Activated CD8-positive, alpha-beta memory T cell treated with anti-CD3 and anti-CD28 coated beads, Interleukin-2, amount 10 ng/mL, durations not matched to agents 7 days and 5 days (primary cell): ENCODE measurements at places on chromosomes 1 and 21.

DNA sequence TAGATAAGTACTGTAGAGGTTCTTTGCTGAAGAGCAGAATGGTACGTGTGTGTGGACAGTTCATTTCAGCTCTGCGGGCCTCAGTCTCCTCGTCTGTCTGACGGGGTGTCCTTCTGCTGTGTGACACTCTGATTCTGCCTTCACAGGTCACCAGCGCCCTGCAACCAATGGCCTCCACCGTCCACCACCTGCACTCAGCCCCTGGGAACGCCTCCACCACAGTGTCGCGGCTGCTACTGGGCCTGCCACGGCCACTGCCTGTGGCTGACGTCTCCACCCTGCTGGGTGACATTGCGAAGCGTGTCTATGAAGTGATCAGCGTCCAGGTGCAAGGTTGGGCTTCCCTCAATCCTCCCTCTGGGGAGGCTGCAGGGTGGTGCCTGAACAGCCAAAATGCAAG lies 17.0 kb downstream of the UMODL1 start:
- no peak for DNase-seq

- no peak for DNase-seq
Measured at GRCh38 chr21:29155118-29155932, 24.9 kb downstream of the MAP3K7CL start.

GRCh38 chr1:114097109-114097508 lies 56.6 kb downstream of the SYT6 start:
- no peak for DNase-seq

DNA sequence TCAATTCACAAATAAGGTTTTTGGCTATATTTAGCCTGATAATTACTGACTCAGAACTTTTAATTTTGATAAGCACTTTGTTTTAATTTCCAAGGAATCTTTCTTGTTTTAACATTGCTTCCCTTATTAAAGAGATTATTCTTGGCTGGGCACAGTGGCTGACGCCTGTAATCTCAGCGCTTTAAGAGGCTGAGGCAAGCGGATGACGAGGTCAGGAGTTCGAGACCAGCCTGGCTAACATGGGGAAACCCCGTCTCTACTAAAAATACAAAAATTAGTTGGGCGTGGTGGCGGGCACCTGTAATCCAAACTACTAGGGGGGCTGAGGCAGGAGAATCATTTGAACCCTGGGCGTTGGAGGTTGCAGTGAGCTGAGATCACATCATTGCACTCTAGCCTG lies 13.8 kb downstream of the ALG14 start:
- DNase-seq = no peak

GRCh38 chr1:35637401-35637809 lies 3.9 kb downstream of the PSMB2 start:
- DNase-seq = no peak

DNA sequence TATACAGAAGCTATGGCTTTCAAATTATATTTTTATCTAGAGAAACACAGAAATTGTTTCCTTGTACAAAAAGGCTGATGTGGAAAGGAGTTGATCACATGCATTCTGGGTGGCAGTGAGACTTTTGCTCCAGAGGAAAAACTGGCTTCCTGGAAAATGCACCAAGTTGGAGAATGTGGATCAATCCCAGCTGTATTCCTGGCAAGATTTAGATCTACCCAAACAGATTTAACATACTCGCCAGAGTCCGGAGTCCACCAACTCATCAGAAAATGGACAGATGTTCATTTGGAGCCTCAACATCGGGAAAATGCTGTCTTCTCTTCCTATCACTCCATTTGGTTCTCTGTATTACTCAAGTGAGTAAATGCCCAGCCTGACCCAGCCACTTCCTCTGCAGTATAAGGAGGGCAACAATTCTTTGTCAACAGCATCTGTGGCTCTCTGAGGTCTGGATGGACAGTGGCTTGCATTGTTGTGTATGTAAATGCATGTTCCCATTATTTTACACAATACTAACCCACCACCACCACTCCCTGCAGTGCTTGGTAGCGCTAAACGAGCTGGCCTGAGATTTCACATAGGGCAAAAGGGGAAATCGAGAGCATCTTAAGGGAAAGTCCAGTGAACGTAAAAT lies 226.2 kb upstream of the IRF2BP2 start:
- no peak for DNase-seq

GRCh38 chr1:238752327-238752726 lies 634.0 kb upstream of the CHRM3 start:
- DNase-seq = no peak

DNA sequence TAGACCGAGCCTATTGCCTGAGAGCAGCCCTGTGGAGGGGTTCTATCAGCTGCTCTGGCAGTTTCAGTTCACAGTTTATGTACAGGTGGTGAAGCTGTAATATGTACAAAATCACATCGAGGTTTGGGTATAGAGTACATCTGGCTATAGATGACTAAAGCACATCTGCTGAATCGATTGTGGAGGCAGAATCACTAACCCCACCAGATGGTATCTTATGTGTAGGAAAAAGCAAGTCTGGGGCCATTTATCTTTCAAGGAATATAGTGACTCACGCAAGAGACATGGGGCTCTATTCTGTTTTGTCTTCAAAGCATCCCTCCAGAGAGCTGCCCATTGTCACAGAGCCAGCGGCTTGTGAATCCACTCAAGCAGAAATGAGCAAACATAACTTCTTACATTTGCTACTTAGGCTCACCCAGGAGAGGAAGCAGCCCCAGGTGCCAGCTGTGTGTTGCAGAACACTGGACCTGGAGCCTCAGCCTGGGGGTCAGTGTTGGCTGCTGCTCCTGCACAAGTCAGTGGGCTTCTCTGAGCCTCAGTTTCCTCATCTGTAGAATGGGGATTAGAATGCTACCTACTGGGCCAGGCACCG lies 21.3 kb downstream of the MIIP start:
- DNase-seq = no peak

- DNase-seq = peak; percentile 63
Measured at GRCh38 chr1:230212405-230212936, 145.4 kb downstream of the GALNT2 start.

GRCh38 chr1:24331961-24332673 lies 13.0 kb downstream of the GRHL3 start:
- DNase-seq = no peak

DNA sequence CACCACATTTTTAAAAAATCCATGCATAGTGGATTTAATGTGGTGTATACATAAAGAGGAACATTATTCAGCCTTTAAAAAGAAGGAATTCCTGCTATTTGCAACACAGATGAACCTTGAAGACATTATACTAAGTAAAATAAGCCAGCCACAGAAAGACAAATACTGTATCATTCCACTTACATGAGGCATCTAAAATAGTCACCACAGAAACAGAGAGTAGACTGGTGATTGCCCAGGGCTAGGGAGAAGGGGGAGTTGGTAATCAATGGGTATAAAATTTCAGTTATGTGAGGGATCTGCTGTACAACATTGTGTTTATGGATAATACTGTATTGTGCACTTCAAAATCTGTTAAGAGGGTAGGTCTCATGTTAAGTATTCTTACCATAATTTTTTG lies 10.0 kb downstream of the FAM163A start:
- DNase-seq = no peak

DNA sequence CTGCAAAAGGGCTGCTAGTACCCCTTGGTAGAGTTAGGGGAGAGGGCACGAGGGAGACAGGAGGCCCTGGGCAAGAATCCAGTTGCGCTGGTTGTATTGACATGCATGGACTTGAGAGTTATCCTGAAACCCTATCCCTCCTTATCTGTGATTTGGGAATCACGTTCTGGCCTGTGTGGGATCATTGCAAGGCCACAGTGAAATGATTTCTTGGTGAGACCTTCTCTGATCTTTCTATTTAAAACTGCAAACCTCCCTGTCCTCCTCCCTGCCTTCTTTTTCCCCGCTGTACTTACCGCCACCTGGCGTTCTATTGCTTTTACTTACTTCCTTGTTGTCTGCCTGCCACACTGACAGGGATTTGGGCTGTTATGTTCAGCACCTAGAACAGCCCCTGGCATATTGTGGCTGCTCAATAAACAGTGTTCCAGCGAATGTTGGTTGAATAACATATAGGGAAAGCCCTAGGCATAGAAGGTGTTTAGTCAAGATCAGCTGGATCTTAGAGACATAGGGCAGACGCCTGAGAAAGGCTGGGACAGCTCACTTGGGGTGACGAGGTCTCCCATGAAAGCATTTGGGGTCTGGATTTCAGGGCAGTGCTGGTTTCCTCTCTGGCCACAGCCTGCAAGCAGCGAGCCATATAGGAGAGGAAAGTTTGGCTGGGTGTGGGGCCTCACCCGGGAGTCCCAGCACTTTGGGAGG lies 25.6 kb downstream of the ALPL start:
- DNase-seq = no peak

- DNase-seq = no peak
Measured at GRCh38 chr1:169091480-169091941, 15.0 kb upstream of the ATP1B1 start.

DNA sequence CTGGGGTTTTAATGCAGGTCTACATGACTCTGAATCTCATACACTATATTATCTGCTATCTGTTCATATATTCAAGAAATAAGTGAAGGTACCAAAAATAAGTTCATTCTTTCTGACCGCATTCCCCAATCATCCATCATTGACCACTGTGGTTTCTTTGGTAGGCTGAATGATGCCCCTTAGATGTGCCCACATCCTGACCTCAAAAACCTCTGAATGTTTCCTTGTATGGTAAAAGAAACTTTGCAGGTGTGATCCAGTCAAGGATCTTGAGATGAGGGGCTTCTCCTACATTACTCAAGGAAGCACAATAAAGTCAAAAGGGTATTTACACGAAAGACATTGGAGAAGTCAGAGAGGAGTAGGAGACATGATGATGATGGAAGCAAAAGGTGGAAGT lies 60.6 kb upstream of the LRRC8B start:
- peak; percentile 62 for DNase-seq

DNA sequence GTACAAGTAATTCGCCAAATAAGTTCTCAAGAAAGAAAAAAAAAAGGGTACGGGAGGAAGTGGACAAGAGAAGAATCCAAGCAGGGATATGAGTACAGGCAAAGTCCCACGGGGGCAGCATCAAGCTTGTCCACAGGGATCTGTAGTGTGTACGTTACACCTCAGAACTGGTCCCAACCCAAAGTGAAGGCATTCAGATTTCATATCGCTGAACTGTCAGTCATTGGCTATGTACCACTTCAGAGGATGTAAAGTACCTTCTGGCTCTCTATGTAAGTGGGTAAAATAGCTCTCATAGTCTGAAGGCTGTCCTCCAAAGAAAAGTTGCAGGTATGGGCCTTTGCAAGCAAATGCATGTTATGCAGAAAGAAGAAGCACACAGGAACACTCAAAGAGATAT lies 8.1 kb upstream of the CLCA4 start:
- no peak for DNase-seq

GRCh38 chr1:167923324-167924056 lies 9.6 kb upstream of the ADCY10 start:
- no peak for DNase-seq

GRCh38 chr1:45686015-45686287 lies 382 bp downstream of the GPBP1L1 start:
- peak; percentile 74 for DNase-seq
